ENCODE measurements at places on chromosomes 5 and 9.

DNA sequence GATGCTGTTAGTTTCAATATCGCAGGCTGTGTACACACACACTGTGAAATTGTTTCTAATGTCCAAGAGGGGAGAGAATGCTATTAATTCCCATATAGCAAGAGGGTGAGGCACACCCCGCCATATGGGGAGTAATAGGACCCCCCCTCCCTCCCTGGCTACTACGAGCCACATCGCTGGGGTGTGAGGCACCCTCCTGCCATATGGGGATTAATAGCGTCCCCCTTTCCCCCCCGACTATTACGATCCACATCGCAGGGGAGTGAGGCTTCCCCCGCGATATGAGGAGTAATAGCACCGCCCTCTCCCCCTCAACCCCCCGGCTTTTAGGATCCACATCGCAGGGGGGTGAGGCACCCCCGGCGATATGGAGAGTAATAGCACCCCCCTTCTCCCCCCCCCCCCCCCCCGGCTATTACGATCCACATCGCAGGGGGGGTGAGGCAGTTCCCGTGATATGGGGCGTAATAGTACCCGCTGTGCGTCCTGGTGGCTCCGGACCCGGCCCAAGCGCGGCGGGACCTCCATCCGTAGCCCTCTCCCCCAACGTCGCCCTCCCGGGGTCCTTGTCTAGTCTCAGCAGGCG lies 494 bp upstream of the STK32A start:
- DNase-seq = peak; percentile 6

DNA sequence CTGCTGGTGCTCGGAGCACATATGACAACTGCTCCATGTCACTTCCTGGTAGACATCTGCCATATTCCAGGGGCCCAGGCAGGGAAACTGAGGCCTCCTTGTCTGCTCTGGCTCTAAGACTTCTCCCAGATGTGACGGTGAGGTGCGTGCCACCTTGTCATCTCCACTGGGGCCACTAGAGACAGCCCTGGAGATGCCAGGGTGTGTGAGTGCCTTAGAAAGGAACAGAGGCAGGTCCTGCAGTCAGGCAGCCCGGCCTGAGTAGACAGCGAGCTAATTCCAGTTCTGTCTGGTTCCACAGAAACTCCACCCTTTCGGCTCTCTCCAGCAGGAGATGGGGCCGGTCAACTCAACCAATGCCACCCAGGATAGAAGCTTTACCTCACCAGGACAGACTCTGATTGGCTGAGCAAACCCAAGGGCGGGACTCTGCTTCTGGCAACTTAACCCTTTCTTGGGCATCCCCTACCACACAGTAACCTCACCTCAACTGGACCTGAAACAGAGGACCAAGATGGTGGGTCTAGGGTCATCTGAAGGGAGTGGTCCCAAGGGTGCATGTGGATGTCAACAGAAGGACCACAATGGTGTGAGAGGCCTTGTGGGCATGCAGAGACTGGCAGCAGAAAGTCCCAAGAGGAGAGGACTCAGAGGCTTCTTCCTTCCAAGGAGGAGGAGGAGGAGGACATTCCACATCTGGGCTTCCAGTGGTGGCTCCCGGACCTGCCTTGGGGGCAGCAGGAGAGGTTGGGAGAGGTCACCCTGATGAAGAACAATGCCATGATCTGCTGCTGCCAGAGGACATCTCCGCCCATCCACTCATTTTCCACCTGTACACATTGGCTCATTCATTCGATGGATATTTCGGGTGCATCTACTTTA lies 77.7 kb downstream of the RGS3 start:
- DNase-seq = no peak

DNA sequence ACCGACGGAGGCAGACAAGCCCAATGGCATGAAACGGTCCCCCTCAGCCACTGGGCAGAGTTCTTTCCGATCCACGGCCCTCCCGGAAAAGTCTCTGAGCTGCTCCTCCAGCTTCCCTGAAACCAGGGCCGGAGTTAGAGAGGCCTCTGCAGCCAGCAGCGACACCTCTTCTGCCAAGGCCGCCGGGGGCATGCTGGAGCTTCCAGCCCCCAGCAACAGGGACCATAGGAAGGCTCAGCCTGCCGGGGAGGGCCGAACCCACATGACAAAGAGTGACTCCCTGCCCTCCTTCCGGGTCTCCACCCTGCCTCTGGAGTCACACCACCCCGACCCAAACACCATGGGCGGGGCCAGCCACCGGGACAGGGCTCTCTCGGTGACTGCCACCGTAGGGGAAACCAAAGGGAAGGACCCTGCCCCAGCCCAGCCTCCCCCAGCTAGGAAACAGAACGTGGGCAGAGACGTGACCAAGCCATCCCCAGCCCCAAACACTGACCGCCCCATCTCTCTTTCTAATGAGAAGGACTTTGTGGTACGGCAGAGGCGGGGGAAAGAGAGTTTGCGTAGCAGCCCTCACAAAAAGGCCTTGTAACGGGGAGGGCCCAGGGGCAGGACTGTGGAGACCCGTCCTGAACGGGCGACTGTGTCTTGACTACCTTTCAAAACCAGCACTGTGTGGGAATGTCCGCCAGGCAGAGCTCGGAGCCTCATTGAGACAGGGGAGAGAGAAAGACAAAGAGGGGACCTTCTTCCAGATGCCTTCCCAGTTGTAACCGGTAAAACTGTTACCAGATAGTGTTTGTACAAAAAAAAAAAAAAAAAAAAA lies 29.9 kb downstream of the CD180 start:
- DNase-seq = no peak

GRCh38 chr9:92480986-92481633 lies 1.2 kb downstream of the ASPN start:
- no peak for DNase-seq

GRCh38 chr5:32343058-32343672 lies 30.4 kb upstream of the MTMR12 start:
- no peak for DNase-seq
